ENCODE measurements at places on chromosomes 1 and 21.

DNA sequence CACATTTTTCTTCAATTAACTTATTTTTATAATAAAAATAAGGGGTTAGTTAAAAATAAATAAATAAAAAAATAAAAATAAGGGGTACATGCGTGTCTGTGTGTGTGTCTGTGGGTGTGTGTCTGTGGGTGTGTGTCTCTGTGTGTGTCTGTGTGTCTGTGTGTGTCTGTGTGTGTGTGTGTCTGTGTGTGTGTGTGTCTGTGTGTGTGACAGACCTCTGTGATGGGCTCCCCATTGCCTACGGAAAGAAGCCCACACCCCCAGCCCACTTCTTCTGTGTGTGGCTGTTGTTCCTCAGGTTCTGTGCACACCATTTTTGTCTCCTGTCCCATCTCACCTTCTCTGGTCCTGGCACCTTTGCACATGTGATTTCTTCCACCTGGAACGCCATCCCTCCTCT, 9.9 kb downstream of the PHLDA3 start:
- no peak for DNase-seq

- no peak for DNase-seq
Observed at GRCh38 chr1:210645582-210646257, 317.0 kb downstream of the HHAT start.

DNA sequence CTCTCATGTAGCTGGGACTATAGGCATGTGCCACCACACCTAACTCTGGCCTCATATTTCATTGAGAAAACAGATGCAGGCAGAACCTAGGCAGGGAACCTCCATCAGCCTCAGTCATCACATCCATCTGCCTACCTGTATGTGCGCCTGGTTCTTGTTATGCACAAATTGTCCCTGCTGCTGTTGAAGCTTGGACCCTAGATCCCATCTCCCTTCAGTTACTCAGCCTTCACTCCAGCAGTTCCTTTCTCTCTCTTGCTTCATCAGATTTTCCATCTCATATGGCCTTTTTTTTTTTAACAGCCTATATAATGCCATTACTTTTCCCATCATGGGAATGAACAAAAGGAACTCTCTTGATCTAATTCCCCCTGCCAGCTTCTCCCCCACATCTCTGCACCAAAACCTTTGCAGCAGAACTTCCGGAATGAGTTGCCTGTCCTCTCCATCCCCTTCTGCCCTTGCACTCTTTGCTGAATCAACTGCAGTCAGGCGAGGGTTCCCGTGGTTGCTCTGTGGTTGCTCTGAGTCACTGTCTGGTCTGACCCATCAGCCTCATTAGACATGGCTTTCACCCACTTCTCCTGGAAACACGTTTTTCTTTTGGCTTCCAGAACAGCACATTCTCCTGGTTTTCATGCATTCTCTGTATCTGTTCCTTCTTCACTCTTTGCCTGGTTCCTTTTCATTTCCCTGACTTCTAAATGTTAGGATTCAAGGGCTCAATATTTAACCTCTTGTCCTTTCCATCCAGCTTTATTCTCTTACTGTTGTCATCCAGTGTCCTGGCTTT, 41.5 kb downstream of the UBE4B start:
- DNase-seq, result no peak

- DNase-seq, result no peak
Observed at GRCh38 chr1:222629921-222630535, 12.1 kb downstream of the MIA3 start.

- no peak for DNase-seq
Observed at GRCh38 chr21:15162921-15163320, 98.1 kb upstream of the NRIP1 start.

GRCh38 chr1:171116676-171117075, 26.0 kb downstream of the FMO3 start:
- DNase-seq, result no peak

DNA sequence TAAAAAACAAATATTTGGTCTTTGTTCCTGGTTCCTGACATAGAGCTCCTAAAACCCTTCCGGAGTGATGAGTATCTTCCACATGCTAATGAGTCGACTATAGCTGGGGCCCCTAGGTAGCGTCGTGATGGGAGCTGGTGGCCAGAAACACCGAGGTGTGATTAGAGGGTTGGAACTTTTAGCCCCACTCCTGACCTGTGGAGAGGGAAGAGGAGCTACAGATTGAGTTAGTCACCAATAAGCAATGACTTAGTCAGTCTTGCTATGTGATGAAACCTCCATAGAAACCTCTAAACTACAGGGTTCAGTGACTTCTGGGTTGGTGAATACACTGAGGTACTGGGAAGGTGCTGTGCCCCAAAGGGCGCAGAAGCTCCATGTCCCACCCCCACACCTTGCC, 30.1 kb upstream of the PLD5 start:
- DNase-seq, result no peak

DNA sequence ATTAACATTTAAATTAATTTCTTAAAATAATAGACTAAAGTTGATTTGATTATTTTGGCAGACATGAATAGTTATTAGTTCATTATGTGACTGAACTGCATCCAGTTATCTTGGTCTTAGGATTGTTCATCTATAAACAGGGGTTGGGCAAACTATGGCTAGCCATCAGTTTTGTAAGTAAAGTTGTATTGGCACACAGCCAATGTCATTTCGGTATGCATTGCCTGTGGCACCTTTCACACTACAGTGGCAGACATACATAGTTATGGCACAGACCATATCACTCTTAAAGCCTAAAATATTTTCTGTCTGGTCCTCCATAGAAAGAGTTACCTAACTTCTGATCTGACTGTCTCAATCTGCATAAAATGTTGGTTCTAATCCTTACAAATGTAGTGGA, 27.2 kb downstream of the ADGRL2 start:
- DNase-seq, result no peak

DNA sequence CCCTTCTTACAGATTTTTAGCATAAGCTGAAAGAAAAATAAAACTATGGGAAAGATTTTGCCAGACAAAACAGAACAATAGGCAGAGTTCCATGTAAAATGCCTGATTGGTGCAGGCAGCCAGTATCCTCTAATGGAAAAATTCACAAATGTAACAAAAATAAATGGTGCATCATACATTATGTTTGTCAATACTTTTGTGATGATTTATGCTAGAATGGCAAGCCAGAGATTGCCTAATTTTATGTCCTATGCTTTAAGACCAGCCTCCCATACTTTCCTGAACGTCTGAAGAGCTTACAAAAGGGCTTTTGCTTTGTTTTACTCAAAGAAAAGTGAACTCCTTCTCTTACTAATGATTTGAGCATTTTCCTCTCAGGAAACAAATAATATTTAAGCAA, 81.5 kb upstream of the KCNJ15 start:
- DNase-seq, result no peak

DNA sequence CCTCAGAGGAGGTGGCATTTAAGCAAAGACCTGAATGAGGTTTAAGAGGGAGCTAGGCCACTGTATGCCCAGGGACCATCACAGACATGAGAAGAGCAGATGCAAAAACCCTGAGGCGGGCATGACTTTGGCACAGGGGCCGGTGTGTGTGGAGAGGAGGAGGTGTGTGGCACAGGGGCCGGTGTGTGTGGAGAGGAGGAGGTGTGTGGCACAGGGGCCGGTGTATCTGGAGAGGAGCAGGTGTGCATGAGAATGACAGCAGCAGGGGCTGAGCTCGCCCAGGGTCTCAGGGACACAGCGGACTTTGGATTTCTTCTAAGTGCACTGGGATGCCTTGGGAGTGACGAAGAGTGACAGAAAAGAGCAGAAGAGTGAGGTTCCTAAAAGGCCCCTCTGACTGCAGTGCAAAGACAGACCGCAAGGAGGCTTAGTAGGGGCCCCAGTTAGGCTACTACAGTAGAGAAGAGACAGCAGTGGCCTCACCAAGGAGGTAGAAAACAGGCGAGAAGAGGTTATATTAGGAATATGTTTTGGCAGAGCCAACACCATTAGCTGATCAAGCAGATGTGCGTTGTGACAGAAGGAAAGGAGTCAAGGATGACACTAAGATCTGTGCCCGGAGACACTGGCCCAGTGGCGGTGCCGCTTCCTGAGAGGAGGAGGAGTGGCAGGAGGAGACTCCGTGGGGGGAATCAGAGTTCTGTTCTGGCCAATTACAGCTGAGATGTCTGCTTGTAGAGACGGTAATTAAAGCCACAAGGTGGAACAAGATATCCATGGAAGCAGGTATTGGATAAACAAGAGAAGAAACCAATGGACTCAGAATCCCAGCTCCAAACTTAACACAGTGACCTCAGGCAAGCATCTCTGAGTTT, 18.4 kb downstream of the ZBTB17 start:
- DNase-seq, result no peak

DNA sequence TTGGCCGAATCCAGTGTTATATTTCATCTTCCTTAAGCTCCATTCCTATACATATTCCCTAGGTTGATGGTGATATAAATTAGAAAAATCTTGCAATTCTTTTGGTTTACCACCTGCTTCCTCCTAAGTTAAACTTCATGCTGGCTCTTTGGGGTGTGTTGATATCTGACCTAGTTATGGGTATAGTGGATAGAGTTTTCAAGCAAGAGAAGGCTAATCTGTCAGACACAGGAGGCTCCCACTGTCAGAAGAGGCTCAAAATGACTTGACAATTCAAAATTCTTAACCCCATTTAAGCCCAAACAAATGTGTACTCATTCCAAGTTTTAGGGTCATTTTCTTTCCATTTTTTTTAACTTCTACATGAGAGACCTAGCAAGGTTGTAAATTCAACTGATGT, 8.5 kb upstream of the SLC35D1 start:
- no peak for DNase-seq

GRCh38 chr1:222583079-222583478, 6.7 kb downstream of the TAF1A start:
- DNase-seq, result no peak

GRCh38 chr1:17566417-17566816, 26.9 kb downstream of the ARHGEF10L start:
- DNase-seq, result no peak

GRCh38 chr1:35899941-35900340, 16.9 kb downstream of the AGO1 start:
- DNase-seq, result no peak

DNA sequence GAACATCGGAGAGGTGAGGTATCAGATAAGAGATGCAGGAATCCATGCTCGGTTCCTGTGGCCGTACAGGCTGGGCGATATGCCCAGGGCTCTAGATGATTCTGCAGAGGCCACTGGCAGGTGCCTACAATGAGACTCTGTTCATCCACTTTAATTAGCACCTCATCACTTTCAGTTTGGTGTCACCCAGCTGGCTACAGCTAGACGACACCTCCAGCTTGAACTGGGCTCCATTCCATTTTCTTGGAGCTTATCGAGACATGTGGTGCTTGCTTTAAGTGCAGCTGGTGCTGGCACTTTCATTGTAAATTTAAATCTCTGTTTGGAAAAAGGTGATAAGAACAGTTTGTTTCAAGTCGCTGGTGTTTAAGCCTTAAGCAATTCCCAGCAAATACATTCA, 322.5 kb upstream of the ADGRL2 start:
- DNase-seq, result no peak

DNA sequence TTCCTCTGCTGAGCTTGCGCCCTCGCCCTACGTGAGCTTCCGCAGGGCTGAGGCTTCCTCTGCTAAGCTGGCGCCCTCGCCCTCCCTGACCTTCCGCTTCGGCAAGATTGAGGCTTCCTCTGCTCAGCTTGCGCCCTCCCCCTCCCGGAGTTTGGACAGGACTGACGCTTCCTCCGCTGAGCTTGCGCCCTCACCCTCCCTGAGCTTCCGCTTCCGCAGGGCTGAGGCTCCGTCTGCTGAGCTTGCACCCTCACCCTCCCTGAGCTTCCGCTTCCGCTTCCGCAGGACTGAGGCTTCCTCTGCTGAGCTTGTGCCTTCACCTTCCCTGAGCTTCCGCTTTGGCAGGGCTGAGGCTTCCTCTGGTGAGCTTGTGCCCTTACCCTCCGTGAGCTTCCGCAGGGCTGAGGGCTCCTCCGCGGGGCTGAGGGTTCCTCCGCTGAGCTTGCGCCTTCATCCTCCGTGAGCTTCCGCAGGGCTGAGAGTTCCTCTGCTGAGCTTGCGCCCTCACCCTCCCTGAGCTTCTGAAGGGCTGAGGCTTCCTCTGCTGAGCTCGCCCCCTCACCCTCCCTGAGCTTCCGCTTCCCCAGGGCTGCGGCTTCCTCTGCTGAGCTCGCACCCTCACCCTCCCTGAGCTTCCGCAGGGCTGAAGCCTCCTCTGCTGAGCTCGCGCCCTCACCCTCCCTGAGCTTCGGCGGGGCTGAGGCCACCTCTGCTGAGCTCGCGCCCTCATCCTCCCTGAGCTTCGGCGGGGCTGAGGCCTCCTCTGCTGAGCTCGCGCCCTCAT, 753.6 kb upstream of the TPTE start:
- no peak for DNase-seq

Measured in NCI-H2081 treated with DMSO at 0.1 percent for 48 hours (cell line).